NCI-H226 (cell line): ENCODE measurements at places on chromosomes 2 and 18.

- no peak for DNase-seq
These were observed 75.6 kb downstream of the GPD2 start for GRCh38 chr2:156511803-156512202.

DNA sequence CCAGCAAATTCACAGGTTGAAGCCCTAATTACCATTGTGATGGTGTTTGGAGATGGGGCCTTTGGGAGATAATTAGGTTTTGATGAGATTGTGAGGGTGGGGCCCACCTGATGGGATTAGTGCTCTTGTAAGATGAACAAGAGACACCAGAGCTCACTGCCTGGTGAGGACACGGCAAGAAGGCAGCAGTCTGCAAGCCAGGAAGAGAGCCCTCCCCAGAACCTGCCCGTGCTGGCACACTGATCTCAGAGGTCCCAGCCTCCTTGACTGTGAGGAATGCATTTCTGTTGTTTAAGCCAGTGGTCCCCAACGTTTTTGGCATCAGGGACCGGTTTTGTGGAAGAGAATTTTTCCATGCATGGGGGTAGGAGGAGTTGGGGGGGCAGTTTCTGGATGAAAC, 240.7 kb downstream of the KLHL29 start:
- DNase-seq = no peak

GRCh38 chr18:77784759-77785379, 535.2 kb downstream of the GALR1 start:
- no peak for DNase-seq

GRCh38 chr2:236802862-236803261, 233.2 kb downstream of the ACKR3 start:
- no peak for DNase-seq

- no peak for DNase-seq
These were observed 96.2 kb upstream of the BCL2L11 start for GRCh38 chr2:111024496-111024895.

DNA sequence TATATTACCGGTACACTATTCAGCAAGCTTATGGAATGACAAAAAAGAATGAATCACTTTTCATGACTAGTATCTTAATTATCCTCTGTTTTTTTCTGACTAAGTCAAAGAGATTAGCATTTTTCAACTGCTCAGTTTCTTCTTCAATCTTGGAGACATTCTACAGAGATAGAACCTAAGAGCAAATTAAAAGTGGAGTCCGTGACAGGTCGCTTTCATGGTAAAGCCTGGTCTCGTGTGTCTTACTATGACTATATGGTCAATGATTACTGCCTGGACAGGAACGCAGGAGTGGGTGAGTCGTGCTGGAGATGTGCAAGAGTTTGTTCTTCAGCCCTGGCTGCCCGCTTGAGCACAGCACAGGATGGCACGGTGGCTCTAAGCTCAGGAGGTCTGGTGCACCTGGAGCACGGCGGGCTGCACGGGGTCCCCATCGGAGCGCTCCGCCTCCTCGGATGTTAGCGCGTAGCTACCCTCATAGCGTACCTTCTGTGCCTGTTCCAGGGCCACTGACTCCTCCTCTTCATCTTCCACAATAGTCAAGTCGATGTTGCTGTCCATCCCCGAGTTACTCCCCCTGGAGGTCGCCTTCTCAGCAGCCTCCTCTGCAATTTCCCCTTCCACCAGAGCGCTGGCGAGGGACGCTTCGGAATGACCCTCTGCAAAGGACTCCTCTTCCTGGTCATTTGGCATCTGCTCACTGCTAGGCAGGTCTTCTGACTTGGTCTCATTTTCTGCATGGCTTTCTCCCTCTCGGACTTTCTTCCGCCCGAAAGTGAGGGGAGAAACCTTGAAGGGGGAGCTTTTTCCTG, 11.1 kb downstream of the CAVIN2 start:
- DNase-seq = no peak

- peak; percentile 9 for DNase-seq
These were observed 314.4 kb downstream of the MTX2 start for GRCh38 chr2:176583607-176584006.

DNA sequence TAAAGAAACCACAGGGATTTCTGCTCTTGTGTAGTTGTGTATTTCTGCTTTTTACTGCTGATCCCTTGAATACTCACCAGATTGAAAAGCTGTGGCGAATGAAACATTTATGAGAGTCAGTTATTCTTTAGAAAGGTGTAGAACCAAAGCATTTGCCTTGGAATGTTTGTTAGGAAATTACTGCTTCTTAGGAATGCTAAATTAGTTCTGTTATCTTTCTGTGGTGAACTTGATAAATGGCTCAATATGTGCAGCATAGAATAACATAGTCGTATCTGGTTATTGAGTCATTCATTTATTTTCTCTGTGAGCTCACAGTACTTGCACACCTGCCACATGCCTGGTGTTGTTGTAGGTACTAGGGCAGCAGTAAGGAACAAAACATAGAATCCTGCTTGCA, 57.0 kb upstream of the FAM237A start:
- DNase-seq = peak; percentile 66

DNA sequence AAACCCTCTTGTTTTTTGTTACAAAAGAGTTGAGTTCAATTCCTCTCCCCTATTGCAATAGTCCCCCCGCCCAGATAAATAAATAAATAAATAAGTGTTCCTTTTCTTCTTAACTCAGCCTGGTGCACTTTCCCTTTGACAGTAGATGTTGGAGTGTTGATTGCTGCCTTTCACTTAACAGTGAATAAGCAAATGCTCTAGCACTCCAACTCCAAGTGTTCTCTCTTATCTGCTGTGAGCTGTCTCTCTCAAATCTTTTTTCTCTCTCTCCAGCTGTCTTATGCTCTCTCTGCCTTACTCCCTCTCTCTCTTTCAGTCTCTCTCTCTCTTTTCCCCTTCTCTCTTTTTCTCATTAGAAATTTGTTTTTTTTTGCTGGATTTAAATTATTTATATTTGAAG, 216.7 kb downstream of the TMX3 start:
- no peak for DNase-seq

DNA sequence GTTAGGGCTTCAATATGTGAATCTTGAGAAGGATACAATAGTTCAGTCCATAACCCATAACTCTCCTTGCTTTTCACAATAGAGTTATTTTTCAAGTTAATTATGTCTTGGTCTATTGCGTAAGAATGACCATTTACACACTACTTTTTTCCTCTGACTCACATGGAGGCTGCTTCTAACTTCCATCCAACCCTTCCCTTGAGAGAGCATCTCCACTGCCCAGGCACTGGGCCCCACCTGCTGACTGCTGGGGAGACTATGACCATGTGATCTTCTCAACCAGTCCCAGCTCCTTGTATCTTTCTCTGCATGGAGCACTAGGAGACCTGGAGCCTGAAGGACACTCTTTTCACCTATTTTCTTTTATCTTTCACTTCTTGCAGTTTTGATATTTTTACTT, 251.5 kb downstream of the GPD2 start:
- DNase-seq = peak; percentile 60

DNA sequence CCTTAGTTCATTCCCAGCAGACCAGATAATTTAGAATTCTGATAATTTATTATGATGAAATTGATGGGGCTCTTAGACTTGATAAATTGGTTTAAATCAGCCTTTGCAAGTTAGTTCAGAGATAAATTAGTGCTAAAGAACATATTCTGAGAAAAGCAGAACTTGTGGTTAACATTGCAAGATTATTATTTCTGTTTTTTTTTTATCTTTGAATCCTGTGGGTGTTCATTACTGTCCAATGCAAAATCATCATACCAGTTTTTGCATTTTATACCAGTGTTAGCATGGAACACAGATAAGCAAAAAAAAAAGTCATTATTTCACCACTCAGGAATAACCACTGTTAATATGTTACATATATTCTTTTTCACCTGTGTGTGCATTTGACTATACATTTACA, 9.1 kb downstream of the SEPTIN2 start:
- no peak for DNase-seq

DNA sequence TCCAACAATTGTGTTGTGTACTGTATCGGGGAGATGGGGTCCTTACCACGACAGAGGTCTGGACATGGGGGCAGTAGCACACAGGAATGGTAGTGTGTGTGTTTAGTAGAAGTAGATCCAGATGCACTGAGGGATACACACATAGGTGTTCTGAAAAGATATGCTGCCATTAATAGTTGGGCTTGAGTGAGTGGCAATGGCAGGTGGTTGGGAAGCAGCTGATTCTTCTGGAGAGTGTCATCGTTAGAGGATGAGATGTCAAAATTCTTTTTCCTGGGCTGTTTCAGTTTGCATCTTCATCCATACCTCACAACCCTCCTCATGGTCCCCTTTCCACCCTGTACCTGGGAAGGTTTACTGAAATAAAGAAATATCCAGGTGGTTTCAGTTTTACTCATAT, 66.6 kb downstream of the UGGT1 start:
- no peak for DNase-seq

DNA sequence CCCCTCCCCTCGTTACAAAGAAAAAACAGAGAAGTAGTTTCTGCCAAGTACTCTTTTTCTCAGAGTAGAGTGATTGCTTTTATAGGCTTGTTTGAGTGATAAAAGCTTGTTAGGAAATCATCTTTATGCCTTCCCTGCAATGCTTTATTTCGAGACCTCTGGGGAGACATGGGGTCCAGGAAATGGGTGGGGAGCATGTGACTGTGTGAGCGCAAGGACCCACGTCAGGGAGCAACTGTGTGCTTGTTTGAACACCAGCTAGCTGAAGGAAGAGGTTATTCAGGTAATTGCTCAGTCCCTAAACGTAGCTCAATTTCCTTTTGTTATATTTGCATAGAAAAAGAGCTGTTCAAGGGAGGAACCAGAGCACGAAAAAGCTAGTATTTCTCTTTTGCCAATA, 187.3 kb downstream of the FAM210A start:
- DNase-seq = no peak

DNA sequence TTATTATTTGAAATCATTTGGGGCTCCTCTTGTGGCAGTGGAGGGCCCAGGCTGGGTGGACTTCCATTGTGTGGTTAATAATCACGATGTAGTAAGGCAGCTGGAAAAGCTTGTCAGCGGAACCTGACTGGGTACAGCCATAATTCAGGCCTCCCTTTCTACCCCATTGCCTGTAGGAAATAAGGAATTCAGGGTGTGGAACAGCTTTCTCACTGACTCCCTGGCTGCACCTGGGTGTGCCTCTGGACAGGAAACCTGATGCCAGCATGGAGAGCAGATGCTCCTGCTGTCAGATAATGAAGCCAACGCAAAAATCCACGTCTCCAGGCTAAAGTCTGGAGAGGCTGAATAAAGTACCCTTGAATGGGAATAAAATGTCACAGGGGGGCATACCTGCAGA, 44.2 kb downstream of the LYPD6B start:
- DNase-seq = no peak

DNA sequence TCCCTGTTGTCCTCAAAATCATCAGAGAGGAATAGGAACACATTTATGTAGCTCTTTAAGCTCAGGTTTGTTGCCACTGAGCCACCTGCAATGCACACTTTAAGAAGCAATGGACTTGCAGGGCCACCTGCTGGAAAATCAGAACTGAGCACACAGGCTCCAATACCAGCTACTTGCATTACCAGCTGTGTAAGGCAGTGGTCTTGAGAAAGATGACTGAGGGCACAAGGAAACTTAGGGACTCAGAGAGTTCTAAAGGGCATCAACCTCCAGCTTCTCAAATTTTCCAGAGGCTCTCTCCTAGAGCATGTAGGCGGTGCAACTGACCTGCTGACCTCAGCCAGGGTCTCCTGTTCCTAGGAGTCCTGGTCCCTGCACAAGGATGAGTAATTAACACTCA, 2.5 kb upstream of the CNDP2 start:
- peak; percentile 3 for DNase-seq

DNA sequence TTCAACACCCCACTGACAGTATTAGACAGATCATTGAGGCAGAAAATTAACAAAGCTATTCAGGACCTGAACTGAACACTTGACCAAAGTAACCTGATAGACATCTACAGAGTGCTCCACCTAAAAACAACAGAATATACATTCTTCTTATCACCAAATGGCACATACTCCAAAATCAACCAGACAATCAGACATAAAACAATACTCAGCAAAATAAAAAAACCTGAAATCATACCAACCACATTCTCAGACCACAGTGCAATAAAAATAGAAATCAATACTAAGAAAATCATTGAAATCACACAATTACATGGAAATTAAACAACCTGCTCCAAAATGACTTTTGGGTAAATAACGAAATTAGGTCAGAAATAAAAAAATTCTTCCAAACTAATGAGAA, 15.8 kb downstream of the PFN4 start:
- DNase-seq = no peak

DNA sequence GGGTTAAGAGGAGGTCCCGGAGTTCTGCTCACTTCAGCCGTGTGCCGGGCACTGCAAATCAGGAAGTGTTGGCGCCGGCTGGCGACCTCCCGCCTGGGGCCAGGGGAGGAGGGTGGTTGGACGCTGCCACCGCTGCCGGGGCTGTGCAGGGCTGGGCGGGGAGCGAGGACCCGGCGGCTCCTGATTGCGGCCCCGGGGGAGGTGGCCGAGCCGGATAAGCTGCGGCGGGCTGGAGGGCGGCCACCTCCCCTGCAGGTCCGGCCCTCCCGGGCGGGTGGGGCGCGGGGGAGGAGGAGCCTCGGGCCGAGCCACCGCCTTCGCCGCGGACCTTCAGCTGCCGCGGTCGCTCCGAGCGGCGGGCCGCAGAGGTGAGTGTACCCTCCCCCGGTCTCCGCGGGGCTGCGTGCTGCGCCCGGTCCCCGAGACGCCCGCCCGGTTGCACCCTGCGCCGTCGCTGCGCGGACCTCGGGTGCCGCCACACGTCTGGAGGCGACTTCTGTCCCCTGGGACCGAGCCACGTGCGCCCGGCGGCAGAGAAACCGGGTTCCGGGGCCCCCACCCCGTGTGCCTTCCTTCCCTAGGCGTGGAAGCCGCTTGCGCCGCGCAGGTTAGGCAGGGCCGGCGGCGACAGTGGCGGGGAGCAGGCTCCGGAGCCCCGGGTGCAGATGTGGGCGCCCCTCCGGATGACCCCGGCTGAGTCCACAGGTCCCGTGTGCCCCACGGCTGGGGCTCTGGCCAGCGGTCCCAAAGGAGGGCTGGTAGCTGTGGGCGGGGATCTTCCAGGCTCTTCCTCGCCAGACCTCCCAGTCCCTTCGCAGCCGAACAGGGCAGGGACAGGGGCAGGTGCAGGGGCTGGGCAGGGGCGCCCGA, at the start of gene STEAP3:
TSS of gene STEAP3 (plus strand) at position 314 of the 870 bp plus-strand sequence. CDS start 7,179 bp downstream, outside the sequence.
- DNase-seq = peak; percentile 64

- DNase-seq = no peak
These were observed 40.7 kb upstream of the GALR1 start for GRCh38 chr18:77208964-77209363.

DNA sequence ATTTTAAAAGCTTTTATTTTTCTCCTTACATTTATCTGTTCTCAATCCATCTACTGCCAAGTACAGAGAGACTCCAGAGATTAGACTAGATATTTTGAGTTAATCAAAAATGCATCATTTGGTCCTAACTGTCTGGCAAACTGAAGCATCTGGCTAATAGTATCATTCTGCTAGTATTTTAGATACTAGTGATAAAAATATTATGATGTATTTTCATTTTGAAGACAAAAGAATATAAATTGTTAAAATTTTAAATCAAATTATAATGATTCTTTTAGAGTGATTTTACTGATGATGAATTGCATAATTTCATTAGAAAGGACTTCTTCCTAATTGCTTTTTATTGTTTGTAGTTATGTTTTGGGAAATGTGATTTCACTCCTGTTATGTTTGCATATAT, 584.0 kb downstream of the LRRTM4 start:
- no peak for DNase-seq

GRCh38 chr2:10775021-10775780, 37.4 kb downstream of the PDIA6 start:
- DNase-seq = no peak

GRCh38 chr2:231597014-231597611, 4.4 kb downstream of the TEX44 start:
- no peak for DNase-seq
